ENCODE measurements at places on chromosomes 3 and 15. TPM values are rescaled to one million over a fixed set of nuclear protein-coding genes. Genes with fewer than 3 reads are reported as not detected.
A peak's percentile ranks its signal among the peaks of the same experiment; 100 is the strongest.

- no peak for DNase-seq
Measured at GRCh38 chr3:171542976-171543375, 82.8 kb upstream of the TNIK start.

RAD51 gene
- 53.8 TPM for total RNA-seq

DNA sequence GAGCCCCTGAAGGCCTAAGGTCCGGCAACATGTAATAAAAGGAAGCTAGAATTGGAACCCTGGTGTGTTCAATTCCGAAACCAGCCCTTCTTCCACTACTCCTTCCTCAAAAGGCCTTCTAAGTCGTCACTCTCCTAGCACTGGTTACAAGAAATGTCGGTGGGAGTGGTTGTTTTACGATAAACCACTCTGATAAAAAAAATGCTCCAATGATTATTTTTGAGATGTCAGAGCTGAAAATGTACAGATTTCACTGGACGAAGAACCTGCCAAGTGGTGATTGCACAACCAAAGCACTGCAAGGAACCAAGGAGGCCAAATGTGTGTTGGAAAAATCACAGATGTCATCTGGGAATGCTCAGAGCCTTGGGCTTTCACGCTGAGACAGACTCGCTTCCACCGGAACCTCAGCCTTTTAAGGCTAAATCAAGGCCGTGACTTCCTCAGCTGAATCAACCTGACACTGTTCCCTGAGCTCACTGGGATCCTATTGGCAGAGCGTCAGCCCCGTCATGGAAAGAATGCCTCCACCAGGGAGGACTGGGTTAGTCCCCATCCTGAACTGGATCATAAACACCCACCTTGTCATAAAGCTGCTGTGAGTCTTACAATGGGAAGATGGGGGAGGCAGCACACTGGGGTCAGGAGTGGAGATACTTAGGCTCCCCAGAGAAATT is 108.1 kb upstream of the THBS1 start:
- no peak for DNase-seq

POLQ gene
- 23.8 TPM for total RNA-seq

CCDC39 gene
- total RNA-seq: not detected

- no peak for DNase-seq
Measured at GRCh38 chr15:65062061-65062460, 5.7 kb downstream of the RASL12 start.

DNA sequence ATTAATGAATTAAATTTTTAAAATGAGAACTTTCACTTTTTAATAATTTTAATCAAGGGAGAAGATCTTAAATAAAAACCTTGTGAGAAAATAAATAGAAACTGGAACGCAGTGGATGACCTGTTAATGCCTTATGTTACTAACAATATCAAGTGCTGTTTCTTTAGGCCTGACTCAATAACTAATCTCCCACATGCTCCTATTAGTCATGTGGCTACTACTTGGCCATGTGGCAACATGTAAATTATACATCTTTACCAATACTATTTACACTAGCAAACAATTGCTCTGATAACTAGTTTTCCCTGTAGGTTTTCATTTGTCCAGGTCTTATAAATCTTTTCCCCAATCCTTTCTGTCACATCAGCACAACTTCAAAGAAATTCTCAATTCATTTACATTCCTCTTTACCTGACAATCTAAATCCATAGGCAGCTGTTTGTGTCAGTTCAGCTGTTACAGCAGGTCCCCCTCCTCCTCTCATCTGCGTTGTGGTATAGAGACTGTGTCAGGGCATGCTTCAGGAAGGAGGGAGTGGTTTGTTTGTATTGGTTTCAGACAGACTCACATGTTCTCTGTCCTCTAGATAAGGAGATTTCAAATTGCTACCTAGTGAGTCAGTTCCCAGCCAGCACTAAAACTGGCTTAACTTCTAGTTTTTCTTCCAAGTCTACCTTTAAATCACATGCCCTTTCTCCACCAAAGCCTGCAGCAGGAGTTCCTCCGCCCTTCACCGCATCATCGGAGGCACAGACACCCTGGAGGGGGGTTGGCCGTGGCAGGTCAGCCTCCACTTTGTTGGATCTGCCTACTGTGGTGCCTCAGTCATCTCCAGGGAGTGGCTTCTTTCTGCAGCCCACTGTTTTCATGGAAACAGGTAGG is 11.3 kb upstream of the C3orf52 start:
- DNase-seq: peak; percentile 46

- DNase-seq: no peak
Measured at GRCh38 chr3:38602576-38603250, 46.8 kb downstream of the SCN5A start.

GRCh38 chr15:80151148-80151547 is 1.7 kb upstream of the FAH start:
- DNase-seq: no peak

DNA sequence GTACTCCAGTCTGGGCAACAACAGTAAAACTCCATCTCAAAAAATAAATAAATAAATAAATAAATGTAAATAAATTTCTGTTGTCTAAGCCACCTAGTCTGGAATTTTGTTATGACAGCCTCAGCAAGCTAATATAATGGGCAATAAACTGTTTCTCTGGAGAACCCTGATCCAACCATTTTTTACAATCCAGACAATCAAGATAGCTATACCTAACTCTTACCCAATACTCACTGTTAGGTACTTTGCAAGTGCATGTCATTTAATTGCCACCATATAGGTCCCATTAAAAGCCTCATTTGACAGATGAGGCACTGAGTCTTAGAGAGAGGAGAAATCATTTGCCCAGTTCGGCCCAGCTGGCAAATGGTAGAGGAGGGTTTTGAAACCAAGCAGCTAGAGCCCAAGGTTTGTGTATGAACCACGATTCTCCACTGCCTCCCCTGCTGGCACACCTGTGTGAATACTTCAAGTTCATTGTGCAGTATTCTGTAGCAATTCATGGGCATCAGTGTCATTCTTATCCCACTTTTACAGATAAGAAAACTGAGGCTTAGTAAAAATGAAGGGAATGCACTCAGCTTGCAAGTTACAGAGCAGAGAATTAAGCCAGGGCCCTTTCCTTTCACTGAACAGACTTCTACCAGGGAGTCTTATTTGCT is 107.0 kb upstream of the UBE2E1 start:
- DNase-seq: no peak

FGF12 gene
- total RNA-seq: not detected

DNA sequence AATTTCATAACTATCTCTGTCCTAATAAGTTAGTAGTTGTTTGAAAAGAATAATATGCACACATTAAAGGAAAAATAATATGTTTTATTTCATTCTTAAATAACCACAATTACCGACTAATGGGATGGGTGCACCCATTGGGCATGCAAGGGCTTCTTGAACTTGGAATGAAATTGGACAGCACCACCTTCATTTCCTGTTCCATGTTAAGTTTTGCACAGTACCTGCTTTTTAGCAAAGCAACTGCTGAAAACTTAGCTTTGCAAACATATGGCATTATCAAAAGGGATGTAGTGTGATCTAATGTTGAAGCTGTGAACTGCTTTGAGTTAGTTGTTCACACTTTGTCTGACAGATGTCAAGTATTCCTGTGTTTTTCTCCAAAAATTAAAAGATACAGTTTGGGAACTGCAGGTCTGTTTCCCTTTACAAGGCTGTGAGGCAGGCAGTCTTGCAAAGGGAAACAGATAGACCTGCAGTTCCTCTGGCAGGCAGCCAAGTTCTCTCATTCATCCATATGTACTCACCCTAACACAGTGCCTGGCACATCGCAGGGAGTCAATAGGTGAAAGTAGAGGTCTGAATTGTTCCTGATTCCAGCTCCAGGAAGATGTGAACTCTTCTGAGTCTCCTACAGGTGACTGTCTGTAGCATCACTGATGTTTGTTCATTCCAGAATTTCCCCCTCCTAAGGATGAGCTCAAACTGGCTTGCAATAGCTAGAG is 64.3 kb upstream of the GOLGA8B start:
- DNase-seq: no peak

DNA sequence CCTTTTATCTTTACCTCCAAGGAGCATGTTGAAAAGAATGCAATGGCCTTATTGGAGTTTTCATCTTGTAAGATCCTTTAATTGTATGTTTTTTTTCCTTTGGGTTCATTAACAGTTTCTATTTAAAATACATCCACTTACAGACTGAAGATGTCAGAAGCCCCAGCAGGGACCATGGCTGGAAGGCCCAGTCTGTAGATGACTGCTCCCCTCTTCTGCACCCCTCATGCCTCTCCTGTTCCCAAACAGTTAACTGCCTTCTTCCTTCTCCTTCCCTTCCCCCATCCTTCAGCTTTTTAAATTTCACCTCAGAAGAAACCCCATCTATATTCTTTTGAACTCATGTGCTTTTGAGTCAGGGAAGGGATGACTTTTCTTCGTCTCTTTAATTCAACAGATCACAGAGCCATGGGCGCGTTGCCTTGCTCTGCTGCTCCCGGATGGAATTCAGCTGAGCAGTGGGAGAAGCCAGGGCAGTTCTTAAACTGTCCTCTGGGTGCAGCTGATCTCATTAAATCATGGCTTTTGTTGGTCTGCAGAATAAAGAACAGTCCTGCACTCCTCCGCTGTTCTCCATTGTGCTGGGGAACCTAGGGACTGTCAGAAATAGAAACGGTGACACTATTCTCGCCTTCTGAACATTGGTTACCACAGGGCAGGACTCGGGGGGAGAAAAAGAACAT is 71.5 kb upstream of the EIF1B start:
- no peak for DNase-seq

DNA sequence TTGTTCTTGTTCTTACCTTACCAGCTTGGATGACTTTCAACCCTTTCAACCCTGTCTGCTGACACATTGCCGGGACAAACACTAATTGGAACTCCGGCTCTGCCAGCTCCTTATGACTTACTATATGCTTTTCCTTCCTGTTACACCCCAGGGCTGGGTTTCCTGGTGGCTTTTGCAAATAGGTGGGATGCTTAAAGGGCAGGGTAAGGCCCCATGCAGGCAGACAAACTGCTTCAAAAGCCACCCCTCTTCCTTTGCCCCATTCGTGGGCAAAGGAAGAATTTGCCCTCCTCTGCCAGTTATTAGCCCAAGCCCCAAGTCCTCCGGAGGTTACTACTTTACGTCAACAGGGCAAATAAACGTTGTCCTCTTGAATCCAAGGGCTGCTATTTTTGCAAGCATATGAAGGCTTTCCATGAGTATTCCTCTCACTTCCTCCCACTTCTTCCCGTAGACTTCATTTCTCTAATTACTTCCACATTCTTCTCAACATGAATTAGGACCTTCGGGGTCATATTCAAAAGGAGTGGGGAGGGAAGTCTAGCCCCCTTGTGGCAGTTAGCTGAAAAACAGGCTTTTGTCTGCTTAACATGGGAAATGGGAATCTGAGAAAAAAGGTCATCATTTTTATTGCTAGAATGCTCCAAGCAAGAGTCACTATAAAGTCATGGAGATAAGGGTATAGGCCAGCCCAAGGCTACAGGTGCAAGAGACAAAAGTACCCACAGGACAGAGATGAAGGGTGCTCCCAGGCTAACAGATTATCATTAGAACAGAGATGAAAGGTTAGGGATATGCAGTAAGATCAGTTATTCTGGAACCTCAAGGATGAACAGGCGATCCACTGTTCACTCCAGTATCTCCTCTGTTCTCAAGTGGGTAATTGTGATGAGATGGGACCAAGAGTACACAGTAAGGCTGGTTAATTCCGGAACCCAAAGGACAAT is 56.3 kb upstream of the FSTL1 start:
- DNase-seq: no peak

HYAL1 gene
- total RNA-seq: 0.59 TPM

DNA sequence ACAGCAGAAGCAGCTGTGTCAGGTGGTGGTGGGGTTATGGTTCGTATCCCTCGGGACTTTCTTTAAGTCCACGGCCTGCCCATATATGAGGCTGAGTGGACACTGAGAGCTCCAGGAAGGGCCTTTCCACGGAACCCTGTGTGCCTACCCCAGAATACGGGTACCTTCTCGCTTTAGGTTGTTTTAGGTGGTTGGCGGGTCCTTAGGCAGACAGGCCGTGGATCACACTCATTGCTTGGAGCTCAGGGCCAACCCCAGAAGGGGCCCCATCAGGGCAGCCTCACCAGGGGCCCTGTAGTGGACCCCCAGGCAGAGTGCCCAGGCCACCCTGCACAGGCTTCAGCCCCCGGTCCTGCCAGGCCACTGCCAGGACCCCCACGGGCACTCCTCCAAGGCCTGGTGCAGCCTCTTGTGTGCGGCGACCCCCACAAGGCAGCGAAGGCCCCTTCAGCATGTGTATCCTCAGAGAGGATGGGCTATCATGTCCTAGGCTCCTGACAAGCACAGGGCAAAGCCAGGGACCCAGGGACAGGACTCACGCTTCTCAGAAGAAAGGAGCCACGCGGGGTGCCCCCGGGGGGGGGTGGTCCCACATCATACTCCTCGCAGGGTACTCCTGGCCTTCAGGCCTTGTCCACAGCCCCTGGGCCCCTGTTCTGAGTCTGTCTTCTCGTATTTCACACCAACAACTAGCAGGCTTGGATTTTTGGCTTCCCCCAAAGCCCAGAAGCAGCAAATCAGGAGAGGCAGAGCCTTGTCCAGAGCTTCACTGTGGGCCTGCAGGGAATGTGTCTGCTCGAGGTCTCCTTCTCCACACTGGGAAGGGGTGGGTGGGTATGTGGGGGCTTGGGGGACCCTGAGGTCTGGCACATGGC is 93.4 kb downstream of the LRRK1 start:
- DNase-seq: peak; percentile 6

ITGB5 gene
- 4.3 TPM for total RNA-seq

DNA sequence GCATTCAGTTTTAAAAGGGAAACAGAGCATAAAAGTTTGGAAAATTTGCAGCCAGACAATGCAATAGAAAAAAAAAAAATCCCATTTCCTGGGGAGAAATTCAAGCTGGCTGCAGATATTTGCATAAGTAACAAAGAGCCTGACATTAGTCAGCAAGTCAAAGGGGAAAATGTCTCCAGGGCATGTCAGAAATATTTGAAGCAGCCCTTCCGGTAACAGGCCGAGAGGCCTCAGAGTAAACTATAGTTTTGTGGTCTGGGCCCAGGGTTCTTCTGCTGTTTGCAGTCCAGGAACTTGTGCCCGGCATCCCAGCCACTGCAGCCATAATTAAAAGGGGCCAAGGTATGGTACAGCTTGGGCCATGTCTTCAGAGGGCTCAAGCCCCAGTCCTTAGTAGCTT is 411.6 kb upstream of the BCHE start:
- DNase-seq: no peak

DNA sequence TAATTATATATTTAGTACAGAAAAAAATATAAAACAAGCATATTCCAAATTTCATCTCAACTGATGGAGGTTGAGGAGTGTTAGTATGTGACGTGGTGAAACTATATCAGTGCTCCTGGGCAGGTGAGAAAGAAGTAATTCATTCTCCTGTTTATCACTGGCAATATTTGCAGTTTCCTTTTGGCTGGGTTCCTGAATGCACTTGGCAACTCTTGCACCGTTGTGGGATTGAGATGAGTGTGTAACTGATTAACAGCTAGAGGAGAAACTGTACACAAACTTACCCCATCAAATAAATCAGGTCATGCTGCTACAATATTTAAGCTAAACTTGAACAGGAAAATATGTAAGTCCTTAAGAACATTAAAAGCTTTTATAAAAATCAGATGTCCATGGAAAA is 2.1 kb upstream of the ATP13A4 start:
- no peak for DNase-seq

DNA sequence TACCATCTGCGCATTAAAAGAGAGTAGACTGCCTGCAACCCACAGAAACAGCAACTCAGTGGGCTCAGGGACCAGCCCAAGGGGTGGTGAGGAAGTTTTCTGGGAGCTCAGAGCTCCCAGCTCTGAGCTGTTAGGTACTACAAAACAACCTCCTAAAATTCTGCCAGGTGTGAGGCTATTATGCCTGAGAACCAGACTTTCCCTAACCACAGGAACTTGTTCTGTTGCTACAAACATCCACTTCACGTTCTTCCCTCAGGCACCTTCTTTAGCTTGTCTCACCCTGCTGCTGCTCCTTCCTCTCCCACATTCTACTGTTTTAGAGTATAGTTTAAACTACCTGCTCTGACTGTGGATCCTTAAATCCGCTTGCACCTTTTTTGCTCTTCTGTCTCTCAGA is 399.4 kb downstream of the ROBO1 start:
- no peak for DNase-seq

Measured in activated T-helper 2 cell treated with anti-CD3 and anti-CD28 coated beads, Interferon-gamma antibody, Interleukin-2, Interleukin-4, amounts not matched to agents 10 μg/mL and 5 μg/mL and 100 μg/mL, durations not matched to agents 14 hours and 24 hours and 36 hours (primary cell).